Adipocyte (in vitro differentiated cells): ENCODE measurements at places on chromosomes 3 and 15.

GRCh38 chr3:9681723-9682081 is 21.9 kb upstream of the CPNE9 start:
- no peak for DNase-seq

- DNase-seq, result peak; percentile 27
These were observed 28.1 kb downstream of the CPNE4 start for GRCh38 chr3:132006605-132007204.

DNA sequence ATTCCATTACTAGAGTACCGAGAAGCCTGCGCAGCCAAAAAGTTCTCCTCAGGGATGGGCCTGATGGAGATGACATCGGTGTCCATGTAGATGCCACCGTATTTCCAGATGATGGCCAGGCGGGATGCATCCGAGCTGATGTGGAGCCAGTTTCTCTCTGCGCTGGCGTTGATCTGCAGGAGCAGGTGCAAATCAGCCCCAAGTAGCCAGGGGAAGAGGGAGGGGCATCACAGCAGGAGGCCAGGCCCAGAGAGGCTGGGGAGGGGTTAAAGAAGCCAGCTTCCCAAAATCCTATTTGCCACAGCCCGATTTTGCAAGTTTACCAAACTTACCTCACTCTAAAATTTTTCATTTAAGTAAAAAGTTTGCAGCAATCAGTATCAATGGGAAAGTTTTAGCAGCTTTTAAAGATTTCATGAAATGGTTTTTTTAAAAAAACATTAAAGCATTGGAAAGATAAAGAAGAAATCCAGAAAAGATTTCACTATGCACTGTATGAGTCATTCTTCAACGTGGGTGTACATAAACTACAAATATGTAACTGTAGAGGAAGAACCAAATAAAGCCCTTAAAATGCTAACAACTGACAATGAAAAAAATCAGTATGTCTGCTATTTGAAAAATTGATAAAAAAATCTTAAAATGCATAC is 7.4 kb downstream of the A4GNT start:
- peak; percentile 76 for DNase-seq

- DNase-seq, result peak; percentile 98
These were observed 226.6 kb upstream of the TLE3 start for GRCh38 chr15:70324001-70324974.

- DNase-seq, result no peak
These were observed 227.2 kb downstream of the ADAMTS17 start for GRCh38 chr15:100114571-100114970.

- peak; percentile 28 for DNase-seq
These were observed 6.6 kb downstream of the MAP2K5 start for GRCh38 chr15:67548862-67549651.
